Stimulated activated CD4-positive, alpha-beta T cell treated with anti-CD3 and anti-CD28 coated beads, Interleukin-12 subunit alpha, Interleukin-12 subunit beta, amount 100 ng/mL, for 24 hours (primary cell): ENCODE measurements at places on chromosomes 1 and 21.

- DNase-seq = no peak
Measured at GRCh38 chr1:40855513-40855912, 6.7 kb downstream of the CITED4 start.

DNA sequence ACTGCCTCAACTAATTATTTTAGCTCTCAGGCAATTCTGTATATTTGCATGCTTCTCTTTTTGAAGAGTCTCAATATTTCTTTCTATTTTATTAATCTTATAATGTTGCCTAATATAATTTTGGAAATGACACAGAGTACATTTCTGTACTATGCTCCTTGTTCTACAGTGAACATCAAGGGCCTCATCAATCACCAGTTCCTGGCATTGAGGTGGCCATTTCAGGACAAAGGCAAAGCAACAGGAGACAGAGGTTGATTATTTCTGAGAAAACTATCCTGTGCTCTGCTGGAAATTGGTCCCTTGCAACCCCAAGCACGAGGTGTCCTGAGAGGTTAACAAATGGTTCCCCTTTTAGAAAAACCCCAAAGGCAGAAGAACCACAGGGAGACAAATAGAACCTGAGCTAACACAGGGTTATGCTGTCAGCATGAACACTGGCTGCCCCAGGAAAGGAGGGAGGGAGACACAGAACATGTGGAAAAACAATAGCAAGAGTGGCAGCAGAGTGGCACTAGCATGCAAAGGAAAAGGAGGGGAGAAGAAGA lies 63.9 kb upstream of the VAV3 start:
- no peak for DNase-seq

- no peak for DNase-seq
Measured at GRCh38 chr1:46285730-46286477, 17.5 kb downstream of the LRRC41 start.

DNA sequence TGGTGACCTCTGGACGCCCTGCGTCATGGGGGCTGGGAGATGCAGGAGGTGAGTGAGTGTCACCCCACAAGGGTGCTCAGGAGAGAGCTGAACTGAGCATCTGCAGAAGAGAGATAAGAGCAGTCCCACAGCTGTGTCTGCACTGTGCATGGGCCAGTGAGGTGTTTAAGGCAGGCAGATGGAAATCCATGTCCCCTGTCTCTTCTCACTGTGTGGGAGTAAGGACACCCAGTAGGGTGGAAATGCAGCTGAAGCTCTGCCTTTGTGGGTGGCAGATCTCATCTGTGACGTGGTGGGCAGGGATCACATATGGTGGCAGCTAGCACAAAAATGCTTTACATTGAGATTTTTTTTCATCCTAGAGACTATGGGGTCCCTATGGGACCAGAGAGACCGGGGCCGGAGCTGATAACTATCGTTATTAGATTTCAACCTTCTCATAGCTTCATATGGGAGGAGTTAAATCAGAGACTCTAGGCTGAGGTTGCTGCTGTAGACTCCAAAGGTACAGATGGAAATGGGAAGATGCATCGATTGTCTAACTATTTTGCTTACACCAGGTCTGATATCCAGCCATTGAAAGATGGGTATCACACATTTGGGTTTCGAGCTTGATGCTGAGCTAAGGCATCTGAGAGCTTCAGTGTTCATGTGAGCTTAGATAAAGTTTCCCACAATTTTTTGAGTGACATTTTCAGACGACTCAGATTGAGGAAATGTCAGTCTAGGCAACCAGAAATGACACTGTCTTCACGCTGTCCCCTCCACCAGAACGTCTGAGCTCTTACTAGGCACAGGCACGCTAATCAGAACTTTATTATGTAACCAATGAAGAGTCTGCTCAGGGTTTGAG lies 65.3 kb upstream of the PSEN2 start:
- no peak for DNase-seq

DNA sequence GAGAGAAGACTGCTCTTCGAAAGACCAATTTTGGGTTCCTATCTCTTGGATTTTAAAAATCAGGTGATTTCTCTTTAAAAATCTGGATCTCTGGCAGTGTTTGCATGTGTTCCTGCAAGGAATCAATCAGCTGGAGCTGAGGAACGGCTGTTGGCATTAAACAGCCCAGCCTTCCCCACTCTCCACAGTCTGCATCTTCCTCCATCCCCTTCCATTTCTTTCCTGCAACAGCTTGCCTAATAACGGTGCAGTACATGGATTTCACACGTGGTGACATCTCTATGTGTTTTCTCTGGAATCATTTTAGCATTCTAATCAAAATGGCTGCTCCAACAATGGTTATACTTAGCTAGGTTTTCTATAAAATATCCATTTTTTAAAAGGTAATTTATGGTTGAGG lies 20.0 kb downstream of the RIPPLY3 start:
- DNase-seq = no peak

GRCh38 chr1:10232163-10232562 lies 21.8 kb downstream of the KIF1B start:
- DNase-seq = no peak

- DNase-seq = no peak
Measured at GRCh38 chr1:1203561-1204424, 2.6 kb downstream of the TNFRSF18 start.

- no peak for DNase-seq
Measured at GRCh38 chr1:206578978-206579374, 33.3 kb downstream of the EIF2D start.

DNA sequence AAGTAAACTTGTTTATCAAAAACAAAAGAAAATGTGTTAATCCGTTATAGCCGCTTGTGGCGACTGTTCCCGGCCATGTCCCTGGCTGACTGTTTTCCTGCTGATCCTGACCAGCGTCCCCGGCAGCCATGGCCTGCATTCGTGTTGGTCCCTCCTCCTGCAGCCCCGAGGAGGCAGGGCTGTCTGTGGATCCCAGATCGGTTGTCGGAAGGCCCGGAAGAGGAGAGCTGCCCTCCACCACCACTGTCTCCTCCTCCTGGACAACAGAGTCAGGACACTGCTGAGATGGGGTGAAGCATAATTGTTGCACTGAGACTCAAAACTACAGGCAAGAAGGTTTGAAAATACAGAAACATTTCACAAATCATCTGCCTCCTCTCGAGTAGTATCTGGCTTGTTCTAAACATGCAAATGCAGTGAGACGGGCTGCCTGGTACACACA lies 3.6 kb upstream of the MXRA8 start:
- DNase-seq = no peak

DNA sequence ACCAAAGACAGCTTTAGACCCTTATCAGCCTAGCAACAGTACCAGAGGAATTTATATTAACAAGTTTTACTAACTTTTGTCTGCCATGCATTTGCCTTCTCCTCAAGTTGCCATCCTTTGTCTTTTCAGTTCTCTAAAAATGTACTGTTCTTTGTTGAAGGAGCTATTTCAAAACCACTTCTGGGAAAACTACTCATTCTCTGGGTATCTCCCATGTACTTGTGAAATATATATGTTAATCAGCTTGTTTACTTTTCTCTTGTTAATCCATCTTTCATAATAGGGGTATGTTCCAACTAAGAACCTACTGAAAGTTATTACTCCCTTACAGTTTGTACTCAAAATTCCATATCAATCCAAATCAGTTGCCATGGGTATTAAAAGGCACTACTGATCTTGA lies 16.3 kb downstream of the DPYD start:
- no peak for DNase-seq

- no peak for DNase-seq
Measured at GRCh38 chr1:94050254-94050653, 70.7 kb downstream of the ABCA4 start.

DNA sequence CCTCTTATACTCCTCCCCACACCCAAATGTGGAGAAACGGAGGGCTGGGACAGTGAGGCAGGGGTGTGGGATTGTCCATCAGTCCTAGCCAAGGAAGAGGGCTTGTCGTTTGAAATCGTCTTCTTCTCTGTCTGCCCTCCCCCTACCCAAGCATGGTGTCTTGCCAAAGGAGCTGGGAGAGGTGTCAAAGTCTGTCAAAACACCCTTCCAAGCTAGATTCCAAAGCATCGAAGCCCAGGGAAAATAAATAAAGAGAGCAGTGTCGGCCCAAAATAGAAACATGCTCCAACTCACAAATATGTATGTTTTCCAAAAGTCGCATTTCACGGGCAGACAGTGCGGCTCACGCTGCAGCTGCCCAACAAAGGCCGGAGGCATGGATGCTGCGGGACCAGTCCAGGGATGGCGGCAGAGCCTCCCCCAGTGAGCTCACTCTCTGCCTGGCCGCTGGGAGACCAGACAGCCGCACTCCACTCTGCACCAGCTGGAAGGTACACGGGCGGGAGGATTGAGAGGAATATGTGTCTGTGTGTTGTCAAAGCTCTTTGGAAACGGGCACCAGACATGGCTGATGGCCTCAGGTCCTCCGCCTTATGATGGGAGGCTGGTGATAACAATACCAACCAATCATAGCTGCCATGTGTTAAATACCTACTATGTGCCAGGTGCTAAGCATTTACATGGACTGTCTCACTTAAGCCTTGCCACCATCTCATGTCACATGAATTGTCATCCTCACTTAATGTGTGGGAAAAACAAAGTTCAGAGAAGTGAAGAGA lies 3.9 kb downstream of the DISP3 start:
- no peak for DNase-seq

DNA sequence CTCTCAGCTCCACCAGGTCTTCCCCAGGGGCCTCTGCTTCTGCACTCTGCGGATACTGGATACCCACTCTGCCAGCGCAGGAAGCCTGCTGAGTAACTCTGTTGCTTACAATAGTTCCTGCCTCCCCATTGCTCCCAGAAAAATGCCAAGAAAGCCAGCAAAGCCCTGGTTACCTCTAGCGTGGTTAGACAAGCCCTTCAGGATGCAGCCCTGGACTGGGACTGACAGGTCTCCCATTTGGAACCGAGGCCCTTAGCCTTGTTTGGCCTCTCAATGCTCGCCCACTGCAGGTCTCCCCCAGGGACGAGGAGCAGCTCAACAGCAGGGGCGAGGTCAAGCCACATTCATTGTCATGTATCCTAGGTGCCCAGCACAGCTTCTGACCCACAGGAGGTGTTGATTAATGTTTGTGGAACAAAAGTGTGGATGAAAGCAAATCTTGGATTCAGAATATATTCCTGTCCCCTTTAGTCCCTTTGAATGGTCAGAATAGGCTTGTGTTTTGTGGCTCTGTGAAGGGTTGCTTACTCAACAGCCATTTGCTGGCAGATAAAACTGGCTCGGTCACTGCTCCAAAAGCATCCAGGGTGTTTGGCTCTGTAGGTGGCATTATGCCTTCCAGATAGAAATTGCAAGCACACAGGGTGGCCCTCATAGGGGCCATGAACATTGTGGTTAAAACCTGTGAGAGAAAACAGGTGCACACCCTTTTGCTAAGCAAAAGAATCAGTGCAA lies 58.9 kb downstream of the C1orf198 start:
- no peak for DNase-seq

DNA sequence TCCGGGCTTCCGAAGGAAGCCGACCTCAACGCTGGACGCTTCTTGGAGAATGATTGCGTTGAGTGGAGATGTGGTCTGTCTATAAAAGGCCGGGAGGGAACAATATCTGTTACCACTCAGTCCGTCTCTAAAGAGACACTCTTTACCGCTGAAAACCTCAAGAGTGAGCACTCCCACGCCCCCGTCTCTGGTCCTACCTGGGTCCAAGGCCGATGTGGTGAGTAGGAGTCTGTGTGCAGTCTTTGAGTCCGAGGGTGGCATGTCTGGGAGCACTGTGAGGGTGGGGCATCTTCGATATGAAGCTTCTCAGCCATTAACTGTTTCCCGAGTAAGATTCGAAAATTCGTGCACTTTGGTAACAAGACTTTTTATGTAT lies 576 bp downstream of the ZFP69 start:
- DNase-seq = no peak

DNA sequence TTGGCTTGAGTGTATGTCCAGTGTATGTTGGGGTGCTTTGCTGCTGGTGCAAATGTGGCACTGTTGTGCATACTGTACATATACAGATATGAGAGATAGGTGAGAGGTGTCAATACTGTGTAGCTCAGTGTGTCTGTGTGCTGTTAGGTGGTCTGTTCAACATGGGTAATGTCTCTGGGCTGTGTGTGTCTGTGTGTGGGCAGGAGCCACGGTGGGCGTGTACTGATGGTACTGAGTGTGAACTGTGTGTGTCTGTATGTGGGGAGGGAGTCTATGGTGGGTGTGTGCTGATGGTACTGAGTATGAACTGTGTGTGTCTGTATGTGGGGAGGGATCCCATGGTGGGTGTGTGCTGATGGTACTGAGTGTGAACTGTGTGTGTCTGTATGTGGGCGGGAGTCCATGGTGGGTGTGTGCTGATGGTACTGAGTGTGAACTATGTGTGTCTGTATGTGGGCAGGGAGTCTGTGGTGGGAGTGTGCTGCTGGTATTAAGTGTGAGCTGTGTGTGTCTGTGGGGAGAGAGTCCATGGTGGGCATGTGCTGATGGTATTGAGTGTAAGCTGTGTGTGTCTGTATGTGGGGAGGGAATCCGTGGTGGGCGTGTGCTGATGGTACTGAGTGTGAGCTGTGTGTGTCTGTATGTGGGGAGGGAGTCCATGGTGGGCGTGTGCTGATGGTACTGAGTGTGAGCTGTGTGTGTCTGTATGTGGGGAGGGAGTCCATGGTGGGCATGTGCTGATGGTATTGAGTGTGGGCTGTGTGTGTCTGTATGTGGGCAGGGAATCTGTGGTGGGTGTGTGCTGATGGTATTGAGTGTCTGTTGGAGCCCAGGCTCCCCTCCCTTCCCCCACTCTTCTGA lies 32.2 kb upstream of the FOXO6 start:
- no peak for DNase-seq

DNA sequence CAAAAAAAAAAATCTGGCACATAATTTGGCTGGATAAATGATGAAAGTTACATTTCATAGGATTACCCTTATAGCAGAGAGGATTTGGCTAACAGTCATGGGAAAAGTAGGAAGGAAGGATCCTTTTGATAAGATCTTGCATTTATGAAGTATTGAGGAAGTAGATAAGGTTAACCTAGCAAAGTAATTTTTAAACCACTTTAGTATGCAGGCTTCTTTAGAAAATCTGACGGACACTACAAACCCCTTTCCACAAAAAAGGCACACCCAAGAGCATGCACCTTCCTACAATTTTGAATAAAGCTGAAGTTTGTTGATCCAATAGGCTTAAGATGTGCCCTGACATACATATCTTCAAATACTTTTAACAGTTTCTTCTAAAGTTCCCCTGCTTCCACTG lies 275.2 kb downstream of the GRIK1 start:
- DNase-seq = no peak

DNA sequence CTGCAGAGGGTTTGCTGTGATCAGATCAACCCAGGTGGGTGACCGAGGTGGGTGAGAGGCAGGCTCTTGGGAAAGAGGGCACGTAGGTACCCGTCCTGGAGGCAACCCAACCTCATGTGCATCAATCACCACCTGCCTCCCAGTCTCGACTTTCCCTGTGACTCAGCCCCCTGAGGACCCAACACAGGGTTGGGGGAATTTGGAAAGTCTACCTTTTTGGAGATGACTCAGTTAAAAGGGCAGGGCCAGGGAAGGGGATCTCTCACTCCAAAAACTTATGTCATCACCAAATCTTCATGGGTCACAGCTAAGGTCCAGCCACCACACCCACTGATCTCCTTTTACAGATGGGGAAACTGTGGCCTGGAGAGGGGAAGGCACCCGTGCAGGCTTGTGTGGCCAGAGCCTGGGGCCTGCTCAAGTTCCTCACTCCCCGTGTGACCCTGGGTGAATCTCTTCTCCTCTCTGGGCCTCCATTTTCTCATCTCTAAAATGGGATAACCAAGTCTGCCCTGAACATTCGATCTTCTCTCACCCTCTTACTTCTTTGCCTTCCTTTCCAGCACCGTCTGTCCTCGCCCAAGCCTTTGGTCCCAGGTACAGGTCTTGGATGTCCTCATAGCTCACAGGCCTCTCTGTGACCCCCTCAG lies 34.6 kb upstream of the WNT4 start:
- DNase-seq = no peak

GRCh38 chr1:161342821-161343220 lies 24.9 kb downstream of the CFAP126 start:
- DNase-seq = no peak
